NCI-H446 (cell line): ENCODE measurements at places on chromosomes 7 and 10.

GRCh38 chr7:45680776-45681175, 106.6 kb downstream of the ADCY1 start:
- DNase-seq = no peak

GRCh38 chr10:95236068-95236903, 42.2 kb downstream of the ACSM6 start:
- DNase-seq = no peak

GRCh38 chr10:70374775-70375614, 7.4 kb downstream of the LRRC20 start:
- no peak for DNase-seq

DNA sequence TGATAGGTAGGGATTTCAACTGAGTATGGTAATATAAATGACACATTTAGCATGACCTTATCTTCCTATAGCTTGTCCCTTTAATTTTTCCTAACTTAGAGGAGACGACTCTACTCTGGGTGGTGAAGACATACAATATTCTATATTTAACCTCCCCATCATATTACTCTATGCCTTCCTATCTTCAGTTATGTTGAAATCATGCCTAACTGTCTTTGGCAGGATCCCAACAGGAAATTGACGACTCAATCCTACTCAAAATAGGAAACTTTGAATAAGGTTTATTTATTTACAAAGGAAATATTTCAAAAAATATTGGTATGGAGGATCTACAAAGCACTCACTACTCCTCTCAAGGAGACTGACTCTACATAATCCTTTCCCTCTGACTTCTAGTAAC, 24.1 kb upstream of the SEMA3A start:
- DNase-seq = no peak

DNA sequence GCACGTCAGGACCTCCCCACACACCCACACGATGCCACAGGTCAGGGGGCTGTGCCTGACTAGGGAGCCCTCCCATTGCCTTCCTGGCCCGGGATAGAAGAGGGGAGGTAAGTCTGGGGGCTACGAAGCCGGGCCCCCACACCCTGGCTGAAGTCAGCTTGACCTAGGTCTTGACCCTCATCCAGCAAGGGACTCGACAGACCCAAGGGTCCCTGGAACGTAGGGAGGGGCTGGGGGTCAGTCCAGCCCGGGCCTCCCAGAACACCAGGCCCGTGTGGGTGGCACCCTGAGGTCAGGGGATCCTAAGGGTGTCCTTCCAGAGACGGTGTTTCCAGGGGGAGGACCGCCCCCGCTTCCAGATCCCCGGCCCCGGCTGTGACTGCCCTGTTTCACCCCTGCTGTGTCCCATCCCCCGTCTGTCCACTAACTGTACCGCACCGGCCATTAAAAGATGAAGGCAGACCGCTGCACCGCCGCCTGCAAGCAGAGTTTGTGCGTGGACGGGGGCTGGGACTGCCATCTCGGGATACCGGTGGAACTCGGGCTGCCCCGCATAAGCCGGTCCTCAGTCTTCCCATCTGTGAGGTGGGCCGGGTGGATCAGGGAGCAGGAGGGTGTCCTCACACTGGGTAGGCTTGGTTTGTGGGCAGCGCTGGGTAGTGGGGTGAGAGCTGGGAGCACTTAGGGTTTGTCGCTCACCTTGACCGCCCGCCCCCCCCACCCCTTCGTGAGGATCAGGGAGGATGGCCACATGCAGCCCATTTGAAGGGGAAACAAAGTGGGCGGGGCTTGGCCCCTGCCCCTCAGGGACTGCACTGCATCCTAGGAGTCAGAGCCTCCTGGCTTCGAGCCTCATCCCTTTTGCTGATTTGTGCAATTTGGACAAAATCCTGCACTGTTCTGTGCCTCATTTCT, 21.1 kb downstream of the SLC29A4 start:
- DNase-seq = no peak

- no peak for DNase-seq
These were observed 386.6 kb upstream of the VWC2 start for GRCh38 chr7:49386792-49387191.

GRCh38 chr7:157634401-157635147, 297.8 kb downstream of the DNAJB6 start:
- no peak for DNase-seq

GRCh38 chr7:35694161-35694783, 663 bp downstream of the HERPUD2 start:
- DNase-seq = no peak

DNA sequence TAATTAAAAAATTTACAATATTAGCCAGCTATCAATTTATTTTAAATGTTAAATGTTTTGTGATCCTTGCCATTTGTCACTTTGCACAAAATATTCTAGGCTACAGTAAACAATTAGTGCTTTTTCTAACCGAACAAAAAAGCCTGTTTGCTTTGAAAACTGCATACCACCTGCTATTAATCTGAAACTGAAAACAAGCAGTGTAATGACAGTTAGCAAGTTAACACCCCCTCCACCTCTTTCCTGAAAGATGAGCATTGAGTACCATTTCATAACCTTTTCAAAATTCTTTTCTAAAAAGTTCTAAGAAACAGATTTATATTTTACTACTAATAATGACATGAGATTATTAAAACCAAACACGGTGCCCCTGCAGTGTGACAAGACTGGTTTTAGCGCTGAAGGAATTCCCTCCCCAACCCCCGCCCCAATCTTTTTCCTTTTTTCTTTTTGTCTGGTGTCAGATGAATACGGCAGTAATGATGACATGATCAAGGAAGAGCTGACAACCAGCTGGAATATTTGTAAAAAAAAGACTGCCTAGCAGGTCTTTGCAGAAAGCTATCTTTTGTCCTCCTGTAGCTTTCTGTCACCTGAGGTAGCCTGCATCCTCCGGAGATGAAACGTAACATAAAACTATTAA, 175.6 kb downstream of the CHCHD3 start:
- DNase-seq = no peak

- DNase-seq = no peak
These were observed 3.1 kb upstream of the FAM171A1 start for GRCh38 chr10:15374156-15374555.

GRCh38 chr10:8181496-8182157, 127.1 kb downstream of the GATA3 start:
- DNase-seq = no peak

DNA sequence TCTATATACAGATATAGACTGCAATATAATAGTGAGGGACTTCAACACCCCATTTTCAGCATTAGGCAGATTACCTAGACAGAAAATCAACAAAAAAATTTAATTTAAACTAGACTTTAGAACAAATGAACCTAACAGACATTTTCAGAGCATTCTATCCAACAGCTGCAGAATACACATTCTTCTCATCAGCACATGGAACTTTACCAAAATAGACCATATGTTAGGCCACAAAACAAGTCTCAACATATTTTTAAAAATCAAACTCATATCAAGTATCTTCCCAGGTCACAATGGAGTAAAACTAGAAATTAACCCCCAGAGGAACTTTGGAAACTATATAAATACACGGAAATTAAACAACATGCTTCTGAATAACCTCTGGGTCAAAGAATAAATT, 169.6 kb downstream of the MTERF1 start:
- no peak for DNase-seq

GRCh38 chr10:72272689-72273409, 875 bp upstream of the DDIT4 start:
- DNase-seq = peak; percentile 54

GRCh38 chr10:7230951-7231350, 179.9 kb downstream of the SFMBT2 start:
- DNase-seq = no peak

DNA sequence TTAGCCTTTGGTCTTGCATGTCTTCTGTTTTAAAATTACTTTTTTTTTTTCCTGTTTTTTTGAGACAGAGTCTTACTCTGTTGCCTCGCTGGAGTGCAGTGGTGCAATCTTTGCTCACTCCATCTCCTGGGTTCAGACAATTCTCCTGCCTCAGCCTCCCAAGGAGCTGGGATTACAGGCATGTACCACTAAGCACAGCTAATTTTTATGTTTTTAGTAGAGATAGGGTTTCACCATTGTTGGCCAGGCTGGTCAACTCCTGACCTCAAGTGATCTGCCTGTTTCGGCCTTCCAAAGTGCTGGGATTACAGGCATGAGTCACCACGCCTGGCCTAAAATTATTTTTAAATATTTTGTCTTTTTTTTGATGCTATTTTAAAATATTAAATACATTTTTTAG, 38.5 kb downstream of the MLLT10 start:
- no peak for DNase-seq

DNA sequence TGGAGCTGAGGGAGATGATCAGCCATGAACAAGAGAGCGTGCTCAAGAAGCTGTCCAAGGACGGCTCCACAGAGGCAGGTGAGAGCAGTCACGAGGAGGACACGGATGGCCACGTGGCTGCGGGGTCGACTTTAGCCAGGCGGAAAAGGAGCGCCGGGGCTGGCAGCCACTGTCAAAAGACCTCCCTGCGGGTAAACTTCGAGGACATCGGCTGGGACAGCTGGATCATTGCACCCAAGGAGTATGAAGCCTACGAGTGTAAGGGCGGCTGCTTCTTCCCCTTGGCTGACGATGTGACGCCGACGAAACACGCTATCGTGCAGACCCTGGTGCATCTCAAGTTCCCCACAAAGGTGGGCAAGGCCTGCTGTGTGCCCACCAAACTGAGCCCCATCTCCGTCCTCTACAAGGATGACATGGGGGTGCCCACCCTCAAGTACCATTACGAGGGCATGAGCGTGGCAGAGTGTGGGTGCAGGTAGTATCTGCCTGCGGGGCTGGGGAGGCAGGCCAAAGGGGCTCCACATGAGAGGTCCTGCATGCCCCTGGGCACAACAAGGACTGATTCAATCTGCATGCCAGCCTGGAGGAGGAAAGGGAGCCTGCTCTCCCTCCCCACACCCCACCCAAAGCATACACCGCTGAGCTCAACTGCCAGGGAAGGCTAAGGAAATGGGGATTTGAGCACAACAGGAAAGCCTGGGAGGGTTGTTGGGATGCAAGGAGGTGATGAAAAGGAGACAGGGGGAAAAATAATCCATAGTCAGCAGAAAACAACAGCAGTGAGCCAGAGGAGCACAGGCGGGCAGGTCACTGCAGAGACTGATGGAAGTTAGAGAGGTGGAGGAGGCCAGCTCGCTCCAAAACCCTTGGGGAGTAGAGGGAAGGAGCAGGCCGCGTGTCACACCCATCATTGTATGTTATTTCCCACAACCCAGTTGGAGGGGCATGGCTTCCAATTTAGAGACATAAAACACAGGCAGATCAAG, 3.3 kb downstream of the GDF2 start:
- no peak for DNase-seq

GRCh38 chr7:88361357-88361756, 54.7 kb upstream of the STEAP4 start:
- peak; percentile 4 for DNase-seq

- no peak for DNase-seq
These were observed 60.0 kb upstream of the GJD4 start for GRCh38 chr10:35545079-35545657.

GRCh38 chr10:113521475-113521795, 31.4 kb upstream of the HABP2 start:
- no peak for DNase-seq

DNA sequence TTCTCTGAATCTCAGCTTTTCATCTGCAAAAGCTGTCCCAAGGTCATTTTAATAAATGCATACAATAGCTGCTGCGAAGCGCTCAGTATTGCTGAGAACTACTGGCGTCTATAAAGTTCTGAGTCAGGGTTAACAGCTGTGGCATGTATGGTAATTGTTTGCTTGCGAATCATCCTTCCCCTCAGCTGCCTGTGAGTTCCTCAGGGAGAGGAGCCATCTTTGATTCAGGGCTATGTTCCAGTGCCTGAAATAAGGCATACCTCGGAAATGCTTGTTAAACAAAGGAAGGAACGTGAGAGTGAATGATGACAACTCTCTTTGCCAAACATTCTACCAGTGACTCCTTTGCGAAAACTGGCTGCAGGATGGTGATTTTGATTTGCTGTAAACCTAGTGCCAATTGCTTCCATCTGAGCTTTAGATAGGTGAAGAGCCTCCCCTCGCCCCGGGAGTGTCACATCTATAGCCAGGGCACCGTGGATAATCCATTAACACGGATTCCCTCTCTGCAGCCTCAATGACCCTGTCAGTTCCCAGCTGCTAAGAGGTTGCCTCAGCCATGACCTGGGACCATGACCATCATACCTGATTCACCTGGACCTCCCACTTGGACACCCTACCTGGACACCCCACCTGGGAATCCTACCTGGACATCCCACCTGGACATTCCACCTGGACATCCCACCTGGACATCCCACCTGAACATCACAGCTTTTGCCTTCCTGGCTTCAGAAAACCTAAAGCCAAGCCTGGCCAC, 39.6 kb downstream of the GPRIN2 start:
- no peak for DNase-seq

GRCh38 chr7:30697719-30698460, 15.6 kb upstream of the CRHR2 start:
- DNase-seq = no peak

- DNase-seq = no peak
These were observed 51.9 kb downstream of the ASZ1 start for GRCh38 chr7:117375380-117375779.

DNA sequence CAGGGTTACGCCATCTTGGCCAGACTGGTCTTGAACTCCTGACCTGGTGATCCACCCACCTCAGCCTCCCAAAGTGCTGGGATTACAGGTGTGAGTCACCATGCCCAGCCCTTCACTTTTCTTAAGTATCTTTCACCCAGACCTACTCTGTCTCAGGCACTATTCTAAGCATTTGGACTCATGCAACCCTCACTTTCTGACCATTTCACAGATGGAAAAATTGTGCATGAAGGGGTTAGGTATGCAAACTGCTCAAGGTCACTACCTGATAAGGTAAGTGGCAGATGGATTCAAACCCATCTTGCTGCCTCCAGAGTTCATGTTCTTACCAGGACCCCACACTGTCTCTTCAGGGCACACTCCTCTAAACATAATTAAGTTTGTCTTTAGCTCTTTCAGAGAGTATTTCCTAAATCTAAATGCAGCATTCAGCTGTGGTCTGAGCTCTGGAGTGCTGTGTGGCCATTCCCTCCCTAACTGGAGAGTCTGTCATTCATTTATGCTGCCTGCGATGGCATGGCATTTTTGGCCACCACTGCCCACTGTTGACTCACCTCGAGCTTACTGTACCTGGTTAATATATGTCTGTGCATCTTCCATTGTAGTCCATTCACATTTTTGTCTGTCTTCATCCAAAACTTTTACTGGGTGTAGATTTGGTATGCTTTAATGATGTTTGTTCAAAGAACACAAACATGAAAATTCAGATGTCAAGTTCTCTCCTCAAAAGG, 88.4 kb downstream of the CCDC71L start:
- DNase-seq = no peak

DNA sequence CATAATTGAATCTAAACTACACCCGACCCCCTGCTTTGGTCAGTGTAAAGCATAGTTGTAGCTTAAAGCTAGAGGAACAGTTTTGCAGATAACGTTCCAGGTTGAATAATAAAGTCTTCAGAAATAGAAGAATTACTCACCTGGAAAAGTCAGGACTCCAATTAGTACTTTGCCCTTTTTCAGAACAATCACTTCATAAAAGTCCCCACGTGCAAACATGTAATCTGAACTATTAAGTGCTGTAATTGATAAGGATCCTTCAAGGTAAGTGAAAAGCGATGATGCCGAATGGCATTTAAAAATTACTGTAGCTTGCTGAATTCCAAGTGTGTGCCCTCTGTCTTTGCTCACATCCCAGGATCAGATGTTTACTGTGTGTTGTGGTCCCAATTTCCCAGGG, 53.6 kb upstream of the INSYN2A start:
- no peak for DNase-seq
